GM06990 (cell line): ENCODE measurements at places on chromosomes 5 and 9.
A peak's percentile ranks its signal among the peaks of the same experiment; 100 is the strongest.

DNA sequence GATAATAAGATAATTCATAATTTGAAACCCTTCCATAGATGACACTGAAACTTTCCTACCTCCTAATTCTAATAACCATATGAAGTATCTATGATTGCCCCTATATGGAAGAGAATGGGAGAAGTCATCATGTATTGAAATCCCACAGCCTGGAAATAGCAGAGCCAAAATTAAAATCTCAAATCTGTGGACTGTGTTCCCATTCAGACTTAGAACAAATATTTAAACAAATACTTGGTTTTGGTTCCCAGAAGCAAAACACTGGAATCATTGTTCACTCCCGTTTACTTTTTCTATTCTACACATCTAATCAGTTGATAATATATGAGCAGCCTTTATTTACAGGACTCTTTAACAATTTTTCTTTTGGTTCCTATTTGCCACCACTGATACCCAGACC lies 92.6 kb upstream of the PTPRD start:
- no peak for DNase-seq

- peak; percentile 86 for DNase-seq
These were observed at the start of gene LPCAT1 for GRCh38 chr5:1523793-1524480. Gene LPCAT1, minus strand, starts transcription at chr5:1523960. Its CDS starts 116 bp downstream, at chr5:1523844.

GRCh38 chr5:111602817-111603445 lies 90.6 kb upstream of the STARD4 start:
- no peak for DNase-seq

GRCh38 chr9:125682340-125682739 lies 24.7 kb downstream of the MAPKAP1 start:
- DNase-seq: no peak

- DNase-seq: no peak
These were observed 11.2 kb downstream of the CDHR2 start for GRCh38 chr5:176560364-176560763.

DNA sequence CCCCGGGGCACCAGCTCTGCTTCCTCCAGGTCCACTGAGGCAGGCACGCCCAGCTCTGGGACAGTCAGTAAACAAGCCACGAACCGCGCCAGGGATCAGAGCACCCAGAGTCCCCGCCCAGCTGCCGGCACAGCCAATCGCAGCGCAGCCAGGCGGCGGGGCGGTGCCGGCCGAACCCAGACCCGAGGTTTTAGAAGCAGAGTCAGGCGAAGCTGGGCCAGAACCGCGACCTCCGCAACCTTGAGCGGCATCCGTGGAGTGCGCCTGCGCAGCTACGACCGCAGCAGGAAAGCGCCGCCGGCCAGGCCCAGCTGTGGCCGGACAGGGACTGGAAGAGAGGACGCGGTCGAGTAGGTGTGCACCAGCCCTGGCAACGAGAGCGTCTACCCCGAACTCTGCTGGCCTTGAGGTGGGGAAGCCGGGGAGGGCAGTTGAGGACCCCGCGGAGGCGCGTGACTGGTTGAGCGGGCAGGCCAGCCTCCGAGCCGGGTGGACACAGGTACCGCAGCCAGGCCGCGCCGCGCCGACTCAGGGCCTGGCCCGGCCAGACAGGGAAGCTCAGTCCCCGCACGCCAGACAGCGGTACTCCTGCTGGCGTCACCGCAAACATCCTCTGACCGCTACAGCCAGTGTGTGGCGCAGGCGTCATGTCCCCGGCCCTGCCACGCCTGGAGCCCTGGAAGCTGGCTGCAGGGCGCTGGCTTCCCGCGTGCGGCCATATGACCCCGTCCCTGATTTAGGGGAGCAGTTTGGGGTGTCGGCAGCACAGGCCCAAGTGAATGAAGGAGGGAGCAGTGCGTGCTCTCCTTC lies at the start of gene CTSL:
Gene CTSL, plus strand, starts transcription at position 220 of the 810 bp plus-strand sequence. CDS start 1,485 bp downstream, outside the sequence.
- peak; percentile 28 for DNase-seq

DNA sequence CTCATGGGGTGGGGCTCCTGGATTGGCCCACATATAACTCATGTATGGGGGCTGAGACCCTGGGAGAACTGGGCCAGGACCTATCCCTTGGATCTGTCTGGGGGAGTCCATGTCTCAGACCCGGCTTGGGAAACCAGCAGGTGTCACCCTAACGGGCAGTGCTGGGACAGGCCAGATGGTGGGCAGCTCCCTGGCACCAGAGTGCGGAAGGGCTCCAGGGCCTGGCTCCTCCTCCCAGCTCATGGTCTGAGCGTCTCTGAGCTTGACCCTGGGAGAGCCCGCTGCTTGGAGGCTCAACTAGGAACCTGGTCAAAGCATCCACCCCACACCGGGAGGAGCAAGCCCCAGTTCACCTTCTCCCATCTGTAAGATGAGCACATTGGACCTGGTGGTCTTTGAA lies 15.5 kb upstream of the NCS1 start:
- no peak for DNase-seq

DNA sequence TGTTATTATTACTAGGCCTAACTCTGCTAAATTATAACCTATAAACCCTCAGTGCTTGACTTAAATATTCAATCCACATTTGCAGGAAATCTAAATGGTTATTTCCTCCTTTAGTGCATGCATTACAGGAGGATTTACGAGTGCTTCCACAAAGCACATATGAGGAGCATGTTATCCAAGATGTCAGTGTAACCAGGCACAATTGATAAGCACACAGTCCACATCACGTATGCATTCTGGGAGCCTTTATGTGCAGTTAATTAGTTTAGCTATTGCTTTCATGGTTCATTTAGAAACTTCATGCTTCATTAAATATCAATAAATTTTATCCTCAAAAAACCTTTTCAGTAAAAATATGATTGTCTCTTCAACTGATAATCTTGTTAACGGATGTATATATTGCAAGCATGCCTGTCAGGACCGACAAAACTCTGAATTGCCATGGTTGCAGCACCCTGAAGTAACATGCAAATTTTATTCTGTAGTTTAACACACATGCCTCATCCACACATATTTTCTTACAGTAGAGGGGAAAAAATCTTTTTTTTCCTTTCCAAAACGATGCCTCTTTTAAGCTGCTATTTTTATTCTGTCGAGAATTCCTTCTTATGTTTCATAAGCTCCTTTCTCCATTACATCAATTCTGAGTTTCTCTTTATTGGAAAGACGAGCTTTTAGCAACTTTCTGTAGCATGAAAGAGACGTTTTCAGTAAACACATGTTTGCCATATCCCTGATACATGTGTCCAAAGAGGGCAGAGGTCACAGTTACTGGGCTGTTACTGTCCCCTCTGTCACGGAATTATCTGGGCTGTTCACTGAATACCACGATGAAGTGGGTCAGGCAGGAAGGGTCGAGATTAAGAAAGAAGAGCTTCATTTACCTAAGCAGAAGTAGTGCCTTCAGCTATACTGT lies 142.0 kb downstream of the GLIS3 start:
- no peak for DNase-seq

DNA sequence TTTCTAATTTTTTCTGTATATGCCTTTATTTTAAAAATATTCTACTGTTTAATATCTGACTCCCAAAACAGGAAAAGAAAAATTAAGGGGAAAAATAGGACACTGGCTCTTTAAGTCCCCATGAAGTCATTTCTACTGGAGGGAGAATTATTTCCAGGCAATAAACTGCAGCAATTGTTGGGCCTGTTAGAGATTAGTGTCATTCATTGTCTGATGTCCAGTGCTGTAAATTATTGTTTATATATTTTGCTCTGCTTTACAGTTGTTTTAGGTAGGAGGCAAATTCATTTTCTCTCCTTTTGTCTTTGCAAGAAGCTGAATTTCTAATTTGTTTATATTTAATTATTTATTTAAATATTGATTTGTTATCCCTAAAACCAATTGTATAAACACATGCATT lies 906.0 kb upstream of the CDH10 start:
- no peak for DNase-seq

- DNase-seq: no peak
These were observed 113.7 kb upstream of the ADAMTS16 start for GRCh38 chr5:5026409-5026785.

GRCh38 chr5:131999441-132000240 lies 11.8 kb downstream of the ACSL6 start:
- DNase-seq: no peak

- no peak for DNase-seq
These were observed 36.6 kb upstream of the FBXL7 start for GRCh38 chr5:15463231-15463980.

DNA sequence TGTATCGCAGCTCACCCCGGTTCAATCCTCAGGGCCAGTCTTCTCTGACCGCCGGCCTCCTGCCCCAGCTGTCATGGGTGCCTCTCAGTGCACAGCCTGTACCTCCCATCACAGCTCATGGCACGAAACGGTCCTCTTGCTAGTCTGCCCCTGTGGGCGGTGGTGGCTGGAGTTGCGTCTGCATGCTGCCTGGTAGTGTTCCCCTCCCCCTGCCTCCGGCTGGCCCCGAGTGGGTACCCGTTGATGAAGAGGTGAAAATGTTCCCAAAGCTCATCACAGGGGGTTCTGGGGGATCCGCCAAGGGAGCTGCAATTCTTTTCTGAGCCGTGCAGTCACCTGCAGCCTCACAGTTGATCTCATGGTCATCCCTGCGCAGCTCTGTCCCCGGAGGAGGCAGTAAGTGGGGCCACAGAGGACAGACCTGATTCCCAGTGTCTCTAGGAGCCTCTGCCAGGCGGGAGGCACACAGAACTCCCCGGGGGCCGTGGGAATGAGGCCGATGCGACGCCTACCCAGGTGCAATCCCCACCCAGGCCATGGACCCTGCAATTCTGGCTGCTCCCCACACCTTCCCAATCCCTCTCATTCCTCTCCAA lies 34.7 kb upstream of the FIBCD1 start:
- DNase-seq: no peak

DNA sequence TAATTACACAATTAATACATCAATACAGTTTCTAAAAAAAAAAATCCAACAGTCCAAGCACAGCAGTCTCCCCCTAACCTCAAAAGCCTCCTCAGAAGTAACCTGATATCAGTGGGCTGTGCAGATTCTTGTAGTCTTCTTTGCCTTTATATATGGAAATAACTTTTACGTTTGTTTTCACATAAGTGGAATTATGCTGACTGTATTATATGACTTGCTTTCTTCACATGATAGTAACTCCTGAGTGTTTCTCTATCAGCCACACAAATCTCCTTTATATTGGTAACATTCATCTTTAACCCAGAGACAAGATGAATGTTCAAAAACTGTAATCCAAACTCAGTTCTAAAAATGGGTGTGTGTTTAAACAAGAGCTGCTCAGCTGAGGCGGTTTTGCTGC lies 71.9 kb upstream of the FANCC start:
- no peak for DNase-seq

GRCh38 chr5:90263102-90263820 lies 146.3 kb downstream of the CETN3 start:
- peak; percentile 3 for DNase-seq

DNA sequence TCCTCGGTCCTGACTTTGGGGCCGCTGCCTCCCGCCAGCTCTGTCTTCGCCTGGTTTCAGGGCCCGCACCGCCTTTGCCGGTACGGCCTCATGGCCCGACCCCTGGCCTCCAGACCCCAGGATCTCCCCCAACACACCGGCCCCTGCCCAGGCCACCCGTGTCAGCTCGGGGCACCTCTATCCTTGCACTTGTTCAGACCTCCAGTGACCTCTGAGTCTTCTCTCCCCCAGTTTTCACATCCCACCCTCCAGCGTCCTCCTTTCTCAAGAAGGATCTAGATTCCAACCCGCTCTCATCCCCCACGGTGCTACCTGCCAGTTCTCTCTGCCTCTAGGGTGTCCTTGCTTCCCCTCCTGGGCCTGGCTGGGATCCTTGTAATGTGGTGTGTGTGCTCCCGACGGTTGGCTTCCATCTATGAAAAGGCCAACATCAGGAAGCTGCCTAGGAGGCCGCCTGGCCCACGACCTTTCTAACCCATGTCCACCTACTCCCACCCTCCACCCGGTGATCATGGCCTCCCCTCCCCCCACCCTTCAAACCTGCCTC lies 61.1 kb downstream of the SPATA31C2 start:
- DNase-seq: no peak

- no peak for DNase-seq
These were observed 14.3 kb downstream of the FNBP1 start for GRCh38 chr9:130028493-130029222.

DNA sequence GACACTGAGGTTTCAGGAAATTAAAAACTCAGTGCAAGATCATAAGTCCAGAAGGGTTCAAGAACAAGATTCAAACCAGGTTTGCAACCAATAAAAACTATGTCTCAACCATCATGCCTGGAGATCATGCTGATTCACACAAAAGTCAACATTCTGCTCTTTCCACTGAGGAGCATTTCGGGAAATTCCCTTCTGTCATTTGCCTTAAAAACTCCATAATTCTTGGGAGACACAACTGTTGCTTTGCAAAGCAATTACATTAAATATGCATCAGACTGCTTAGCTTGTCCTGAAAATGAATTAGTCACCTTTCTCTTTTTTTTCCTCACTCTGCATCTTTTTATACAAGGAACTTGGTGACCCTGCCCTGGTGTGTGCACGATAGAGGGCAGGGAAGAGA lies 275.9 kb upstream of the ZNF462 start:
- DNase-seq: no peak

- DNase-seq: no peak
These were observed 26.3 kb downstream of the FAF2 start for GRCh38 chr5:176474476-176474875.

- DNase-seq: no peak
These were observed 104.9 kb upstream of the SLCO6A1 start for GRCh38 chr5:102603670-102604069.

DNA sequence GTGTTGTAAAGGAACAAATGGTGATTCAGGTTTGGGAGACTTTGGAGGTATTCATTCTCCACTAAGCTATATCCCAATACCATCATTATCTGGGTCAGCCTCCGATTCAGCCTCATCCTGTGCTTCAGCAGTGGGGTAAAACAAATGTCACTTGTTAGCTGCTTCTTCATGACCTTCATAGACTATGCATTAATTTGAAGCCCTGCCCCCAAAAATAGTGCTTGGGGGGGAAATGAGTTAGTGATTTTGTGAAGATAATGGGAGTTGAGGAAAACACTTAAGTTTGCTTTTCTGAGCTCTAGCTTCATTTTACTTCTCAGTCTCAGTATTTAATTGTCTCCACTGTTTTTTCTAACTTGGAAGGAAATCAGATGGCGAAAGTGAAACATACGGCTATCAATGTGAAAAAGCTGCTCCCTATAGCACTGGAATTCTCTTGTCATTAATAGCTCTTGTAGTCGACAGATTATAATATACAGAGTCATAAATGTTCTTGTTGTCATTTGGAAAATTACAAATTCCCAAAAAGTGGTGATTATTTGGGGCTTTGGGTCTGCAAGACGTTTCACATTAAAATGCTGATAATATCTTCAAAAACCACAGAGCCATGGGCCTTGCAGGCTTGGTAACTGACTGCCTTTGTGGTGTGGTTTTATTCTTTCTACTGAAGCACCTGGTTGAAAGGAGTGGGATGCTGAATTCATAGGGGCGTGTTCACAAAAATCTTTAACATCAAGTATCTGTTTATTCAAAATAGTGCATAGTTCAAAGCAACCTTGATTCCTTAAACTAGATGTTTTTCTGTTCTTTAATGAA lies 40.0 kb downstream of the PIK3R1 start:
- no peak for DNase-seq

- no peak for DNase-seq
These were observed 48.4 kb upstream of the APC start for GRCh38 chr5:112689155-112689909.

GRCh38 chr5:105754056-105754455 lies 1916.7 kb downstream of the EFNA5 start:
- no peak for DNase-seq
